ENCODE measurements at places on chromosomes 1 and 21. TPM values are rescaled to one million over a fixed set of nuclear protein-coding genes. Genes with fewer than 3 reads are reported as not detected.

Gene CELA2B
- total RNA-seq: not detected

Gene MX1
- total RNA-seq: 3.3 TPM

Gene SLC6A17
- 0.14 TPM for total RNA-seq

Gene RORC
- not detected for total RNA-seq

Gene IPP
- total RNA-seq: 16.8 TPM

Gene HSPA13
- total RNA-seq: 40.9 TPM

Gene AK5
- total RNA-seq: 1.1 TPM

Gene RHEX
- total RNA-seq: 0.48 TPM

Gene AADACL3
- total RNA-seq: not detected

Gene ERI3
- total RNA-seq: 81.9 TPM

Gene LCE6A
- total RNA-seq: not detected

Gene FCRL2
- not detected for total RNA-seq

Gene ELF3
- total RNA-seq: 0.55 TPM

Gene RAP1GAP
- 5.3 TPM for total RNA-seq

Gene PM20D1
- not detected for total RNA-seq

Gene KCNJ9
- 0.11 TPM for total RNA-seq

Gene HTR6
- total RNA-seq: not detected

GRCh38 chr1:150560011-150560438, 10.8 kb downstream of the ADAMTSL4 start:
- DNase-seq: peak; percentile 85

DNA sequence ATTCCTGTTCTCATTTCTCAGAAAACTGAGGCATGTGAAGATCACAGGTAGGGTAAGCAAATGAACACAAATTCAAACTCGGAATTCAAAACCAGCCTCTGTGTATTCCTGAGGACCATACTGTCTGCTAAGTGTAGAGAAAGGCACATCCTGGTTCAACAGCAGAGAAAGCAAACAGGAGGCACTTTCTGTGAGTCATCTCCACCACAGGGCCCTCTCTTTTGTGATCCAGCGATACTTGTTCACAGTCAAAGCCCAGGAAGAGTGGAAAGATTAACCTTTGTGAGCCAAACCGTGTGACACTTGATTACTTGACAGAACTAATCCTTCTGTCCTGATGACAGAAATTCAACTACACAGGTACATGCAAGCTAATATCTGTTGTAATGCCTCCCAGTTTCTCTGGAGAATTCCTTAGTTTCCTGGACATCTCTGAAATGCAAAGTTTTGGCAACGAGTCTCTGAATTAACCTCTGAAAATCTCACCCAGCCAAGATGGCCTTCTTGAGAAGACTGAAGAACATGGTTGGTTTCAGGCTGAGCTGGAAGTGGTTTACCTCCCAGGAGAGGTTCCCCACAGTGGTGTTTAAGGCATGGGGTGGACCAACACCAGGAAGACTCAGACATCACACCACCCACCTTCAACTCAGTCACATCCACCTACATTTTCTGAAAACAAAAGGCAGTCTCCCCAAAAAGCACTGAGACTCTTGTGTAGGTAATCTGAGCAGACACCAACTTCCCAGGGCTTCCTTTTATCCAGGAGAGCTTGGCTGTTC, 98.2 kb upstream of the ERG start:
- DNase-seq: no peak

GRCh38 chr21:44616591-44616926, 4.7 kb downstream of the KRTAP10-8 start:
- DNase-seq: no peak

GRCh38 chr1:221714227-221715152, 27.4 kb downstream of the DUSP10 start:
- DNase-seq: no peak

DNA sequence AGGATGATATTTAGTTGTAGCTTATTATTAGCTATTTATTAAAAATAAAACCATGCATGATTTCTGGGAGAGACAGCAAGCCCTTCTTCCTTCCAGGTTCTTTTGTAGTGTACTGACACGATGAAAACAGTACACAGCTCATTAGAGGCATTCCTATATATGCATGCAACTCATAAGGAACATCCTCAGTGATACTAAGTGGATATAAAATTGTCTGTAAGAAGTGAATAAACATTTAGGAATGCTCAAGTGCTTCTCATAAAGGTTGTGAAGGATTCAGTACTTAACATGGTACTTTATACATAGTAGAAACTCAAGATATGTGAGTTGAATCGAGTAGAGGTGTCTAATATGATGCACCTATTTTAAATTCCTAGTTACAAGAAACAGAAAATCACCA, 287.7 kb downstream of the SDCCAG8 start:
- no peak for DNase-seq

GRCh38 chr1:204676043-204676442, 9.5 kb downstream of the LRRN2 start:
- no peak for DNase-seq

GRCh38 chr1:198939286-198939685, 300.4 kb downstream of the PTPRC start:
- DNase-seq: no peak

GRCh38 chr21:33451634-33452071, 28.1 kb downstream of the TMEM50B start:
- DNase-seq: no peak

- no peak for DNase-seq
Measured at GRCh38 chr1:235642011-235642942, 7.3 kb downstream of the GNG4 start.

DNA sequence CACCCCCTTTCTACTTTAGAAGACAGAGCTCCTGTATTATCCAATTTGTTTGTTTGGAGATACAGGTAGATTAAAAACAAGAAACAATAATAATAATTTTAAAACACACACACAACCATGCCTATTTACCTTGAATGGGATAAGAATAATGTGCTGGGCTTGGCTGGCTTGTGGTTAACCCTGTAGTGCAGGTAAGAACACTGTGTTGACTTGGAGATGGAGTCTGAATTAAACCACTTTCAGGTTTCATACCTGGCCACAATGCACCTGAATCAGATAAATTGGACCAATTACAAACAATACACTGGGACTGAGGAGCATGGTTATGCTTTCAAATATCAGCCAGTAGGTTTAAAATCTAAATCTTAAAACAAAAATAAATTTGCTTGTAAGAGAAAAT, 60.8 kb downstream of the EYA3 start:
- no peak for DNase-seq

DNA sequence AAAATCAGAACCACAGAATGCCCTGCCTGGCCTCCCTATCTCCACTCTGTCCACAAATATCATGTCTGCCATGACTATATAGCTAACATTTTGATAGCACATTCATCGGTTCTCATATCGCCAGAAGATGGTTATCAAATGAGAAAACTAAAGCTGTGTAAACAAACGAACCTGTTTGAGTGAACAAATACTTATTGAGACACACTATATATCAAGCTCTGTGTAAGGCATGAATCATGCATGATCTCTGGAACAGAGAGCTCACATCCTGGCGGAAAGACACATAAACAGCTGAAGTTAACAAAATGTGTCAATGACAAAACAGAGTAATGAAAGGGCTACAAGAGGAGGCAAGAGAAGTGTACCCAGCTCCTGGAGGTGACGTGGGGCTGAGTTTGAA, 13.1 kb downstream of the KCND3 start:
- no peak for DNase-seq

DNA sequence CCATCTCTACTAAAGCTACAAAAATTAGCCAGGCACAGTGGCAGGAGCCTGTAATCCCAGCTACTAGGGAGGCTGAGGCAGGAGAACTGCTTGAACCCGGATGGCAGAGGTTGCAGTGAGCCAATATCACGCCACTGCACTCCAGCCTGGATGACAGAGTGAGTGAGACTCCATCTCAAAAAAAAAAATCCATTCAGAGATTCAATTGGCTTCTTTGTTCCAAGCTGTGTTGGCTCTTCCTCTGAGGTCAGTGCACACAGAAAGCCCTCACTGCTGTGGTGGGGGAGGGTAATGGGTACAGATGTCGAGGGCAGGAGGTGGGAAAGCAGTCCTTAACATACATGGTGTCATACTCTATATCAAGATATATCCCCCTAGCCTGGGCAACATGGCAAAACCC, 14.7 kb downstream of the TIE1 start:
- DNase-seq: no peak

DNA sequence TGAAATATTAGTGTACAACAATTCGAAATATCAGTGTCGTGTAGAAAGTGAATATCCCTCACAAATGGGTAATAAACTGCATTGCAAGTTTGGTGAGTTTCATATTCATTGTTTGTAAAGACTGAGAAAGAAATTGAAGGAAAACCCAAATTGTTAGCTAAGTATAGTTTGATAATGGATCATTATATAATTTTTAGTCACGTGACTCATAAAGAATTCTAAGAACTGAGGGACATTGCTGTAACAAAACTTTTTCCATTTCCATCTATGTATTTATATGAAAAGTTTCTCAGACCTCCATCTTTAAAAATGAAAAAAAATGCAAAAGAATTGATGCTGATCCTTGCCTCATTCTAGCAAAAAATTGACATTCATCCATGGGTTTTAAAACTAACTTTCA, 36.0 kb upstream of the SGIP1 start:
- DNase-seq: no peak

GRCh38 chr1:7219031-7219430, 433.8 kb downstream of the CAMTA1 start:
- DNase-seq: no peak

- no peak for DNase-seq
Measured at GRCh38 chr1:244413736-244414135, 38.0 kb downstream of the ADSS2 start.

DNA sequence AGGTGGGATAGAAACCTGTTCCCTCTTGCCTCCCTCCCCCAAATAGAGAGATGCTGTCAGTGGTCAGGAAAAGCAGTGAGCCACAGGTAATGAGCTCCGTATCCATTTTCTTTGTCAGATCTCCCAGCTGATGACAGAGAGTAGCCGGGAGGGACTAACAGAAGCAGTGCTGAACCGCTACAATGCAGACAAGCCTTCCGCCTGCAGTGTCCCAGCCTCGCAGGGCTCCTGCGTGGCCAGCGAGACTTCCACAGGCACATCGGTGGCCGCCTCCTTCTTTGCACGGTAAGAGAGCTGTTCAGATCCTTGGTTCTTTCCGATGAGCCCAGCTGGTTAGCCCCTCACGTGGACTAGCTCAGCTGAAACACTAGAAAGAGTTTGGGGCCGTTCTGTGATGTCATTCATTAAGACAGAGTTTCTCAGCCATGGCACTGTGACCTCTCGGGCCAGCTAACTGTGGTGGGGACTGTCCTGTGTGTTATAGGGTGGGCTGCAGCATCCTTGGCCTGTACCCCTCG, 264.7 kb downstream of the KIF26B start:
- DNase-seq: no peak

DNA sequence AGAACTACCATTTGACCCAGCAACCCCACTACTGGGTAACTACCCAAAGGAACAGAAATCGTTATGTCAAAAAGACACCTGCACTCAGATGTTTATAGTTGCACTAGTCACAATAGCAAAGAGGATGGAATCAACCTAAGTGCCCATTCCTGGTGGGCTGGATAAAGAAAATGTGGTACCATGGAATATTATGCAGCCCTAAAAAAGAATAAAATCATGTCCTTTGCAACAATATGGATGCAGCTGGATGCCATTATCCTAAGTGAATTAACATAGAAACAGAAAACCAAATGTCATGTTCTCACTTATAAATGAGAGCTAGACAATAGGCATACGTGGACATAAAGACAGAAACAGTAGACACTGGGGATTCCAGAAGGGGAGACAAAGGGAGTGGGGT, 32.5 kb upstream of the IRF2BP2 start:
- no peak for DNase-seq

- no peak for DNase-seq
Measured at GRCh38 chr1:207280706-207281105, 40.8 kb upstream of the CD55 start.

DNA sequence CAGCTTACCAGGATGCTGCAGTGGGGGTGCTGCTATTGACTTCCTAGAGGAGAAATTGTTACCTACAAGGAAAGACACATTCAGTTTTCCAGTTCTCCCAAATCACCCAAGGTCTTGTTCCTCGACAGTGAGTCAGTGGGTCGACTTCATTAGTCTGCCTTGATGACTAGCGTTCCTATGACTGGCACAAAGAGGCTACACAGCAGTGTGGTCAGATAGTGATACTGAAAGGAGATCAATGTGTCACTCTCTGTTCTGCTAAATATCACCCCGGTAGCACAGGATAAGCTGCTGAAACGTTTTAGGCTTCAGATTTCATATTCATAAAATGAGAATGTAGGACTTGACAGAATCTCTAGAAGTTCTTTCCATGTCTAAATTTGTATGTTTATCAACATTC, 357.4 kb downstream of the LMX1A start:
- DNase-seq: no peak

GRCh38 chr21:29708401-29708800, 231.4 kb downstream of the GRIK1 start:
- no peak for DNase-seq

GRCh38 chr1:1230656-1231399, 973 bp downstream of the SDF4 start:
- DNase-seq: no peak

- DNase-seq: no peak
Measured at GRCh38 chr21:35853321-35854239, 206.7 kb downstream of the SETD4 start.

GRCh38 chr1:3900969-3901529, 977 bp upstream of the C1orf174 start:
- DNase-seq: peak; percentile 95

DNA sequence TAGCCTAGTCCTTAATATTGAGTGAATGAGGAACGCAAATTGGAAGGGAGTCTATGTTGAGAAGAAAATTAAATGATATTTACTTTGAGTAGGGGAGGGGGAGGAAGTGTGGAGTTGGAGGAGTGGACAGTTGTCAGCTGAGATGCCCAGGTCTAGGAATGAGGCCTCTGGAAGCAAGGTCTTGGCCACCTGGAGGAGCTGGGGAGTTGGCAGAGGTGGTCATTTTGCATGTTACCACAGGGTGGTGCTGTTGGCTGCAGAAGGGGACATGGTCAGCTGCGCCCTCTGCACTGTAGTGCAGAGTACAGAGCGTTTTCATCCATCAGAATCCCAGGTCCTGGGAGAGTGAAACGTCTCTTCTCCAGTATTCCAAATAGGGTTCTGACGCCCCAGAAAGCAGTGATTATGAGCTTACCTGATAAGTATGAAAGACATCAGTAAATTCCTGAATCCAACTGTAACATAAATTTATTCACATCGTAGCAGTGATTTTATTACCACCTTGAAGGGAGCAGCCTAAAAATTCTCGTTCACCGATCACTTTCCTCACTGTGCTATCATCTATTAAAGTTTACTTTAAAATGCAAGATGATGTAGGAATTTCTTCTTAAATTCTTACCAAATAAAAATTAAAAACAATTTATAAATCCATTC, 13.8 kb downstream of the PARK7 start:
- DNase-seq: peak; percentile 70

GRCh38 chr21:24290151-24290833, 1317.0 kb downstream of the MRPL39 start:
- no peak for DNase-seq

GRCh38 chr1:204959374-204959773, 83.6 kb upstream of the CNTN2 start:
- DNase-seq: no peak

GRCh38 chr1:8439015-8439702, 121.2 kb downstream of the SLC45A1 start:
- peak; percentile 49 for DNase-seq

- no peak for DNase-seq
Measured at GRCh38 chr1:35298464-35298863, 30.0 kb downstream of the ZMYM4 start.

GRCh38 chr1:162035241-162035640, 11.6 kb upstream of the OLFML2B start:
- no peak for DNase-seq
